Activated naive CD4-positive, alpha-beta T cell (primary cell): ENCODE measurements at places on chromosomes 11 and 22.

GRCh38 chr11:124538019-124538418 lies 5.4 kb downstream of the OR8B12 start:
- no peak for DNase-seq

GRCh38 chr11:13952221-13952620 lies 10.3 kb upstream of the SPON1 start:
- DNase-seq: no peak

GRCh38 chr22:42160251-42160650 lies 29.6 kb upstream of the CYP2D6 start:
- DNase-seq: no peak

DNA sequence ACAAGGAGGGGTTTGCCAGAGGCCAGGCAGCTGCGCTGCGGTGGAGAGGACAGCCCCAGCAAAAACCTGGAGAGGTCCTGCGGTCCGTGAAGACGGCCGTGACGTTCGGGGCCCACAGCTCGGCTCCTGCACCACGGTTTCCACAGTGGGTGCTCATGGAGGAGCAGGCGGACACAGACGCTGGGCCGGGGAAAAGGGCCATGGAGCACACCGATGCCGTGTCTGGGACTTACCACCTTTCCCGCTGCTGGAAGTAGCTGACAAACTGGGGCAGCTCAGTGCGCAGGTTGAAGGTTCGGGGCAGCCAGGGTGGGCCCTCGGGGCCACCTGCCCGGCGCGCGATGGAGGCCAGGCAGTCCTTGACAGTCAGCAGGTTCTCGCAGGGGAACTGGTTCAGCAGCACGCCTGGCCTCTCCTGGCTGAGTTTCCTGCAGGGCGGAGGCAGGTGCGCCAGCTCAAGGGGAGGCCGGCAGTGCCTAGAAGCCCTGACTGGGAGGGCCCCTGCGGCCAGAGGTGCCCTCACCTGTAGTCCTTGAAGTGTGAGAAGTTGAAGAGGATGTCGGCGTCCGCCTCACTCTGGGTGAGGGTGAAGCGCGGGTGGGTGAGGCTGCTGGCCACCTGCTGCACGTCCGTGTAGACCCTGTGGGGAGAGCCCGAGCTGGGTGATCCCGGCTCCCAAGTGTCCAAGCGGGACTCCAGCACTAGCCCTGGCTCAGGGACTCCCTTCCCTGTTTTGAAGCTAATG lies 12.8 kb downstream of the TTLL12 start:
- no peak for DNase-seq

GRCh38 chr11:116500026-116500946 lies 272.5 kb downstream of the BUD13 start:
- no peak for DNase-seq

DNA sequence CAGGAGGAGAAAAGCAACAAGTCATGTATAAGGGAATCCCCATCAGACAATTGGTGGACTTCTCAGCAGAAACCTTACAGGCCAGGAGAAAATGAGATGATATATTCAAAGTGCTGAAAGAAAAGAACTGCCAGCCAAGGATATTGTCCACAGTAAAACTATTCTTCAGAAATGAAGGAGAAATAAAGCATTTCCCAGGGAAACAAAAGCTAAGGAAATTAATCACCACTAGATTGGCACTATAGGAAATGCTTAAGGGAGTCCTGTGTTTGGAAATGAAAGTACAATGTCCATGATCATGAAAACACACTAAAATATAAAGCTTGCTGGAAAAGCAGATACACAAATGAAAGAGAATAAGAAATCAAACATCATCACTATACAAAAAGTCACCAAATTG lies 282.0 kb downstream of the BLID start:
- no peak for DNase-seq

GRCh38 chr11:84564180-84564866 lies 1062.8 kb downstream of the DLG2 start:
- DNase-seq: no peak

GRCh38 chr22:22897947-22898346 lies 10.3 kb downstream of the IGLL5 start:
- no peak for DNase-seq
